ENCODE measurements at places on chromosomes 6 and 20. TPM values are rescaled to one million over a fixed set of nuclear protein-coding genes. Genes with fewer than 3 reads are reported as not detected.

DNA sequence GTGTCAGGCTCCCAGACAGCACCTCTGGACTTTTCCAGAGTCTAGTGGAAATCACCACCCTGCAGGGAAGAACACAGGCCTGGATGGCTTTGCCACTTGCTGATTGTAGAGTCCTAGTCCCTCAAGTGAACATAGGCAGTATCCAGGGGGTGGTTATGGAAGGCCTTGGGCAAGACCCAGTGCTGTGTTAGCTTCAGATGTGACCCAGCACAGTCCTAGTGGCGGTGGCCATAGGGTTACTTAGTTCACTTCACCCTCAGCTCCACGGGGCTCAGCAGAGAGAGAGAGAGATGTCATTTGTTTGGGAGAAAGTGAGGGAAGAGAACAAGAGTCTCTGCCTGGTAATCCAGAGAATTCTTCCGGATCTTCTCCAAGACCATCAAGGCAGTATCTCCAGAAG, 37.3 kb downstream of the RNF146 start:
- DNase-seq, result no peak

- no peak for DNase-seq
Observed at GRCh38 chr6:30793521-30794194, 49.3 kb upstream of the IER3 start.

Gene SLCO4A1
- 19.3 TPM for total RNA-seq

Gene OR2B2
- not detected for total RNA-seq

- no peak for DNase-seq
Observed at GRCh38 chr20:15113144-15113773, 775.8 kb upstream of the FLRT3 start.

Gene BPIFB2
- not detected for total RNA-seq

GRCh38 chr20:63121246-63121645, 94.7 kb downstream of the YTHDF1 start:
- no peak for DNase-seq

DNA sequence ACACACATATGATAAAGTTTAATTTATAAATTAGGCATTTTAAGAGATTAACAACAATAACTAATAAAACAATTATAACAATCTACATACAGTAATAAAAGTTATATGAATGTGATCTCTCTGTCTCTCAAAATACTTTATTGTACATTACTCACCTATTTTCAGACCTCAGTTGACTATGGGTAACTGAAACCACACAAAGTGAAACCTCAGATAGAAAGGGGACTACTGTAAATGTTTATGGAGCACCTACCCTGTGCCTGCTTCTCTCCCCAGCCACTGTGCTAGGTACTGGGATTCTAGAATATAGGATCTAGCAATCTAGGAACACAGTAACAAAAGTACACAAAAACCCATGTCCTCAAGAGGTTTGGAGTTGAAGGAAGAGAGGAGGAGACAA, 63.4 kb upstream of the BTN3A2 start:
- DNase-seq, result no peak

- no peak for DNase-seq
Observed at GRCh38 chr6:44788387-44788981, 401.0 kb downstream of the CDC5L start.

GRCh38 chr6:38567436-38567835, 72.3 kb downstream of the BTBD9 start:
- peak; percentile 47 for DNase-seq

Gene GMPR
- total RNA-seq, result 2.0 TPM

DNA sequence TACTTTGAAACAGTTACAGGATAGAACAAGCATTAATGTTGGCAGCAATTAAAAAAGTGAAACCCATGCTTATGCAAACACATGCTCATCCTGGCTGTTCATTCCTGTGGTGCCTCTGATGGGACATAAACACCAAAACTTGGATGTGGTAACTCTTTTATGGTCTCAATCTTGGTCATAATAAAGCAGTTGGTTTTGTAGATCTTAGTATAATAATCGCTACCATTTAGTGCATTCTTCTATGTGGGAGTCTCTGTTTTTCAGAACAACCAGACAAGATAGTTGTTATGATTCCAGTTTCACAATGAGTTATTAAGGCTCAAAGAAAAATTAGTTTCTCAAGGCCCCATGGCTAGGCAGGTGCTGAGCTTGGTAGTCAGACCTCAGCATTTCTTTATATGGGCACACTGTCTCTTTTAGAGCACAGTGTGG, 184.0 kb downstream of the UTRN start:
- DNase-seq, result no peak

Gene CLIC1
- 599 TPM for total RNA-seq

DNA sequence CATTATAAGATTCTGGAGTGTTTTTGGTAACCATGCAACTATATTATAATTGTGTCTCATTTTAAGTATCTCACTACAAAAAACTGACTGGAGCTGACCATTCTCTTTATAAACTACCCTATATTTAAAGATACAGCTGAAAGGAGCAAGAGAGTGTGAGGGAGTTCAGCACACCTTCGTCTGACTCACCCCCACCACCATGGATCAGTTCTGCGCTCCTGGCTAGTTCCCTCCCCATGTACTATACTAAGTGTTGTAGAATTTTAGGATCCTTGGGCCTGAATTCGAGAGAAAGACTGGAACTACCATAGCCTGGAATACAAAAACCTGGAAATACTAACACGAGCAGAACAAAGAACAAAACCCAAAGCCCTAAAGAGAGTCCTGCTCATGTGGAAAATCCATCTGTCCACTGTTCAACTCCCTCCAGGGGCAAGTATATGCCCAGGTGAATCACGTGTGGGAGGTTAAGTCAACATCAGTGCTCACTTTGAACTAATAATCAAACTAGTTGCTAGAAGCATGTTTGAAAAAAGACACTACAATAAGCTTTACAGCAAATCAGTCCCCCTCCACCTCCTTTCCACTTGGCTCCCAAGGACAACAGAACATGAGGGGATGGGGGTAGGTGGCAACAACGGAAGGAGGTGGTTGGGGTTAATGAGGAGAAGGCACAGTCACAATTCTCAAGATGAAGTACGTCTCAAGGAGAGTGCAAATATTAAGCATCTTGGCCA, 46.8 kb downstream of the ELOVL5 start:
- DNase-seq, result no peak

DNA sequence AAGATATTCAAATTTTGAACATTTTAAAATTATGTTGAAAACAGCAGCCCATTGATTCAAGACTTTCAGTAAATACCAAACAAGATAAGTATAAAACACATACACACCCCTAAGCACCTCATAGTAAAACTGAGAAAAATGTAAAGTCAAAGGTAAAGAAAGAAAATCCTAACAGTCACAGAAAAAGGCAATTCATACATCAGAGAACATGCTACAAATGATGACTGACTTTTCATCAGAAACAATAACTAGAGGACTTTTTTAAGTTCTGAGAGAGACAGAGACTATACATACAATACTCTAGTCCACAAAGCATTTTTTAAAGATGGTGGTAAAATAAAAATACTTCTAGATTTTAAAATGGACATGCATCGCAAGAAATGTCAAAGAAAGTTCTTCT, 111.0 kb downstream of the PFDN4 start:
- DNase-seq, result no peak

DNA sequence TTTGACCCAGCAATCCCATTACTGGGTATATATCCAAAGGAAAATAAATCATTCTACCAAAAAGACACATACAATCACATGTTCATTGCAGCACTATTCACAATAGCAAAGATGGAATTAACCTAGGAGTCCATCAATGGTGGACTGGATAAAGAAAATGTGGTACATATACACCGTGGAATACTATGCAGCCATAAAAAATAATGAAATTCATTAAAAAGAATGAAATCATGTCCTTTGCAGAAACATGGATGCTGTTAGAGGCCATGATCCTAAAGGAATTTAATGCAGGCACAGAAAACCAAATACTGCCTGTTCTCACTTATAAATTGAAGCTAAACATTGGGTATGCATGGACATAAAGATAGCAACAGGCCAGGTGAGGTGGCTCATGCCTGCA, 61.9 kb upstream of the BMP6 start:
- DNase-seq, result no peak

- DNase-seq, result no peak
Observed at GRCh38 chr6:89145091-89145955, 532 bp upstream of the PM20D2 start.

DNA sequence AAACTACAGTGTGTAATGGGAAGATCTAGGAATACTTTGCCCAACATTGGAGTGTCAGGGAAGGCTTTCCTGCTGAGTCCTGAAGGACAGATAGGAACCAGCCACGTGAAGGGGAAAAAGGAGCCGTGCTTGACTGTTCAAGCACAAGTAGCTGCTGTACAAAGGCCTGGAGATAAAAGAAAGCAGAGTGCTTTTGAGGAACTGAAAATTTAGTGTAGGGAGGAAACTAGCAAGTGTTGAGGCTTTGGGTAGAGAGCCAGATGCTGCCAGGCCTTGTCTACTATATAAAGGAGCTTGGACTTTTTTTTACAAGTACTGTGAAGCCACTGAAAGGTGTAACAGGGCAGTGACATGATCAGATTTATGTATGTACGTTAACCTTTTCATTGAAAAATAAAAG, 39.0 kb downstream of the DSE start:
- DNase-seq, result no peak

Gene SMOC2
- total RNA-seq, result not detected

DNA sequence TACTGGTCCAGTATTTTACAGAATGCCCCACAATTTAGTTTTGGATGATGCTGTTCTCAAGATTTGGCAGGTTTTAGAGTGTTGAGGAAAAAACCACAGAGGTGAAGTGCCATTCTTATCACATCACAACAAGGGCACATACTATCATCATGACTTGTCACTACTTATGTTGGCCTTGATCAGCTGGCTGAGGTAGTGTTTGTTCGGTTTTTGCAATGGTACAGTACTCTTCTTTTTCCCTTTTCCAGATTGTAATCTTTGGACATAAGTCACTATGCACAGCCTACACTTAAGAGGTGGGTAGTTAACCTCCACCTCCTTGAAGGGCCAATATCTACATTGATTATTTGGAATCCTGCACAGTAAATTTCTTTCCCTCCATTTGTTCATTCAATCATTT, 8.8 kb downstream of the TENT5A start:
- no peak for DNase-seq

DNA sequence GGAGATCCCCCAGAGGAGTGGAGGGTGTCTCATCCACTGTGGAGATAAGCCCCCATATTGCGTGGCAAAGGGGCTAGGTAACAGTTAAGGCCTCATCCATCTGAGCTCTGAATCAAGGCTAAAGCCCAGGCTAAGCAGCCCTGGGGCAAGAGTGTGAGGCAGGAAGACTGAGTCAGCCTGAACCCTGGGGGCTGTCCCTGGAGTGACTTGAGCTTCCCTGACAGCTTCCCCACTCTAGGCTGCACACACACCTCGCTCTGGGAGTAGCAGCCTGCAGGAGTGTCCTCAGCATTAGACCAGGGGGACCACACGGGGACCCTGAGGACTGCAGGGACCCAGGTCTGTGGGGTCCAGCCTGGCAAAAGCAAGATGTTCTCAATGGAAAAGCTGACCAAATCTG, 27.9 kb downstream of the UBD start:
- DNase-seq, result no peak

Gene BCAS1
- 4.0 TPM for total RNA-seq

GRCh38 chr6:44300292-44300823, 12.8 kb downstream of the AARS2 start:
- no peak for DNase-seq

DNA sequence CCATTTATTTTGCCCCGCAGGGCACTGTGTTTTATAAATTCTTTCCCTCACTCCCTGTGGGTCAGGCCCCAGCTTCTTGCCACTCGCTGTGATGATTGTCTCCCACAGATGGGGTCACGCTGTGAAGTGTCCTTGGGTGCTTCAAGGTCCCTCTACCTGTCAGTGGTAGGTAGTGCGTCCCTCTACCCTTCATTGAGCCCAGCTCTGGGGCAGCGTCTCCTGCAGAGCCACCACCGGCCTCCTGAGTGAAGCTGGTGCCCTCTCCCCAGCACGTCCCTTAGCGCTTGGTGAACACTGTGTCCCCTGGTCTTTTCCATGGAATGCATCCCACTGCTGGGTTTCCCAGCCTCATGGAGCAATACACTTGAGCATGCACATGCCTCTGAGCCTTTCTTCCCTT, 108.2 kb downstream of the NRN1 start:
- DNase-seq, result no peak

DNA sequence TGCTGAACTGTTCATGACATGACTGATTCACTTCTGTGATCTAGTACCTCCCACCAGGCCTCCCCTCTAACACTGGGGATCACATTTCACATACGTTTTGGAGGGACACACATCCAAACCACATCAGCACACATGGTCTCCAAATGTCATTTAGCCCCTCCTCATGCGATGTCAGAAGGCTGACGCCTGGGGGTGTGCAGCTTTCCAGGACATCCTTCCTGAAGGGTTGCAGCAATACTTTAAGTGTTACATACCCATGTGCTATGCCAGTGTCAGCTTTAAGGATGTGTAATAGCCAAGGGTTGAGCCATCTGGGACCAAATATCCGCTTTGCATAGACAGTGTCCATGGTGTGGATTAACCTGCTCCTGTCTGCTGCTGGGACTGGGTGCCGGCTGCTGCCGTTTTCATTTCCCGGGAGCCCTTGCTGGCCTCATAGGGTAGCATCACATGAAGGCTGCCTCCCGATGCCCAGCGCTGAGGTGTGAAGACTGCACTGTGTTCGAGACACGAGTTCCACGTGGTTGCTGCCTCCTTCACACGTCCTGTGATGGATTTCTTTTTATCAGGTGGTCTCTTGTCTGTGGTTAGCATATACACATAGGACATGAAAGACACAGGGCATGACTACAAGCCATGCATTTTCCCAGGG, 219.0 kb downstream of the THBS2 start:
- no peak for DNase-seq

- DNase-seq, result no peak
Observed at GRCh38 chr20:19648024-19648423, 110.0 kb upstream of the RIN2 start.

GRCh38 chr6:136923116-136923953, 1.2 kb downstream of the SLC35D3 start:
- DNase-seq, result no peak

GRCh38 chr20:48825566-48825920, 2.3 kb downstream of the PREX1 start:
- DNase-seq, result no peak

GRCh38 chr6:162364488-162364887, 363.1 kb downstream of the PRKN start:
- no peak for DNase-seq

Gene SLC22A7
- not detected for total RNA-seq

GRCh38 chr6:168381726-168382458, 59.1 kb upstream of the SMOC2 start:
- no peak for DNase-seq

Gene ADGB
- total RNA-seq, result not detected

Gene DDX43
- 3.1 TPM for total RNA-seq

- DNase-seq, result no peak
Observed at GRCh38 chr6:165183071-165183470, 126.3 kb downstream of the C6orf118 start.
